ENCODE measurements at places on chromosomes 16 and 17. TPM values are rescaled to one million over a fixed set of nuclear protein-coding genes. Genes with fewer than 3 reads are reported as not detected.

CHRNB1 gene
- total RNA-seq = 8.3 TPM

YBX2 gene
- 1.7 TPM for total RNA-seq

GRCh38 chr16:85606904-85607303 is 6.2 kb upstream of the GSE1 start:
- H3K4me1 ChIP-seq = no peaks in the 10 kb centered on the region
- no peak overlapping the region for H3K27ac ChIP-seq
- H3K27me3 ChIP-seq = no peaks in the 10 kb centered on the region
- no peak for DNase-seq
- H3K36me3 ChIP-seq = no peaks in the 10 kb centered on the region
- no peak overlapping the region for H3K4me3 ChIP-seq

DNA sequence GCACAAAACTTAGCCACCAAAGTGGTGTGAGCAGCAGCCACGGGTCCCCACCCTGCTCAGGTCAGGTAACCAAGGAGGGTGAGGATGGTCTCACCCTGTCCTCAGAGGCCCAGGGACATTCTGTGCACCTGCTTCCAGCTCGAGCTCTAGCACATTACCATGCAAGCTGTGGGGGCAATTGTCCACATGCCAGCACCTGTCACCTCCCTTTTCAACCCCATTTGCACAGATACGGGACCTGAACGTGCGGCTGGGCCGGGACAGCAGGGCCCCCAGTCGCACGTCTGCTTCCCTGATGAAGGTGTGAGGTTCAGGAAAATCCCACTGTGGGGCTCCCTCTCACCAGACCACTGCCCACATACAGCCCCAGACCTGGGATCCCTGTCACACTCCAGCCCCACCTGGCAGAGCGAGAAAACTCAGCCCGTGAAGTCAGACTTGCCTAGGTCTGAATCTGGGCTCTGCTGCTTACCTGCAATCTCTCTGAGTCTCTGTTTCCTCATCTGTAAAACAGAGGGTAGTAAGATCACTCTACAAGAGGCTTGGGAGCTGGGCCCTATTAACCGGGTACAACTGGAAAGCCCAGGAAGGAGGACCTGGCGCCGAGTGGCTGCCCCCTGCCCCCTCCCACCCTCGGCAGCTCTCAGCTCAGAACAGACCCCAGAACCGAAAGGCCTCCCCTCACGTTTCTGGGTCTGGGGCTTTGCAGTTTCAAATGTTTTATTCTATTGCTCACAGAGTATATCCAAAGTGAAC is 7.9 kb downstream of the WFIKKN2 start:
- no peaks in the 10 kb centered on the region for H3K36me3 ChIP-seq
- H3K27me3 ChIP-seq = no peaks in the 10 kb centered on the region
- H3K4me1 ChIP-seq = no peaks in the 10 kb centered on the region
- no peak for DNase-seq

Data from right lobe of liver (tissue), 6 donors.